ENCODE measurements at places on chromosomes 1 and 21.
A peak's percentile ranks its signal among the peaks of the same experiment; 100 is the strongest.

DNA sequence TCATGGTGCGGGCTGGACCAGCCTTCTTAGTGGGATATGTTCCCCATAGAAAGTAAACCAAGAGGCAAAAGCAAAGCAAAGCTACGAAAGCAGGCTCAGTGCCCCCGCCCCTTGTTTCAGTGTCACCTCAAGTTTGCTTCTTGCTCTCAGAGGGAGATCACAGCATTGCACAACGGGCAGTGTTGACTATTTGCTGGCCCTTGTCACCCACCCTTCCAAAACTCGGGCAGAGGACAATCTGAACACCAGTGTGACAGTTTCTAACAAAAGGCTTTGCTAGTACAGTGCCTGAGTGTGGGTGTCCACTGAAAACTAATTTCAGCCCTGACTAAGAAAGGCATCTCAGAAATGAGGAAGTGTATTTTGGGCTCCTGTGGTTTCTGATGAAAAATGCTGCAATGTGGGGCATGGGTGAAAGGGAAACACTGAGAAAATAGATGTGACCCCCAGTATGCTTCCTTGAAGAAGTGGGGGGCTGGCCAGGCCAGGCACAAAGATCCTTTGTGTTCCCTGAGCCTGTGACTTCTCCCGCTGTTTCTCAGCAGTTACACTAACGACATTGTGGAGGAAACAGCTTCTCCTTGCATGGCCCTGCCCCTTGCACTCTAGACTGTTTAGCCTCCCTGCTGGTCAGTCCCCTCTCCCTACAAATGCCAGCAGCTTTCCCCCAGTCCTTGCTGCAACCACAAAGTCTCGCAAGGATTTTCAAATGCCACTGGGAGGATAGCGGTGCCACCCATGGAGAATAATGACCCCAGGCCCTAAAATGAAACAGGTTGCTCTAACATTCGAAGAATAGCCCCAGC is 33.3 kb upstream of the KCNE1 start:
- peak; percentile 47 for DNase-seq

- DNase-seq: no peak
Measured at GRCh38 chr1:164668491-164669400, 109.8 kb downstream of the PBX1 start.

DNA sequence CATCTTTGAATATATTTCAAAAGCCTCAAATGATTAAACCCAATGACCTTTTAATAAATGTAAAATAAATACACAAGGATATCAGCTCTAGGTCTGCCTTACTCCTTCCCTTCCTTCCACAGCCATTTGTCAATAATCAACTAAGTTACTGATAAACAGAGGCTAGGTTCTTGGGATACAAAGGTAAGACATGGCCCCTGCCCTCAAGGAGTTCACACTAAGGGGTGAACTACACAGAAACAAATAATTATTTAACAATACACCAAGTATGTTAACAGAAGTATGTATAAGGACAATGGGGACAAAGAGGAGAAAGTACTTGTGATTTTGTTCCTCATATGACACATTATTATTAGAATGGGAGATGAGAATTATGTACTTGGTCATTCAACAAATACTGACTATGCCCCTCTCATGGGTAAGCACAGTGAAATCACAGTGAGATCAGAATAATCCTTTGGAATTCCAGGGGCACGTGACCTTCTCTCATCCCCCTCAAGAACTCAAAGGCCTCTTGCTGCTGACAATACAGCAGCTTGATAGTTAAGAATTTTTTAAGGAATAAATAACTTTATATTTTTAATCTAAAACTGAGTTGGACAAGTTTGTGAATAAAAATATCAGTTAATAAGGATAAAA is 40.2 kb downstream of the ATP1B1 start:
- DNase-seq: no peak

- no peak for DNase-seq
Measured at GRCh38 chr1:30423570-30423969, 299.8 kb downstream of the MATN1 start.

DNA sequence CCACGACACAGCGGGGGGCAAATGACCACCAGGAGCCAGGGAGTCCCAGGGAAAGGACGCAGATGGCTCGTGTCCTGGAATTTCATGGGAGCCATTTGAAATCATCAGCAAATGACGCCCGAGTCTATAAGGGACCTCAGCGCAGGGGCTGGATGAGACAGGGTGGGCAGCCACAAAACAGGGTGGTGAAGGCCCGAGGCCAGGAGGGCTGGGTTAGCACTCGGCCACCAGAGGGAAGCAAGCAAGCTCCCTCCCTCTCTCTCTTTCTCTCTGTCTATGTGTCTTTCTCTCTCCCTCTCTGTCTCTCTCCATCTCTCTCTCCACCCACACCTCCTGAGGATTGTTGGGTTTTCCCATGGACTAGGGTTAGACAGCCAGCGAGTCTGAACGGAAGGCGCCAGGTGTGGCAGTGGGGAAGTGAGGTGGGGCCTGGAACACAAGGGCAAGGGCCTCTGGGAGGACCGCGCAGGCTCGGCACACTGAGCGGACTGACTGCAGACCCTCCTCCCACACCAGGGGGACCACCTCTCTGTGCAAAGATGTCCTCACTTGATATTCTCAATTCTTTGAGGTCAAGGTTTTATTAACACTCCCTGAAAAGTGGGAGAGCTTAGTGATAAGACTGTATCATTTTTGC is 73.8 kb upstream of the TMPRSS2 start:
- DNase-seq: no peak

- DNase-seq: no peak
Measured at GRCh38 chr1:21630571-21631343, 38.4 kb downstream of the RAP1GAP start.

- no peak for DNase-seq
Measured at GRCh38 chr21:25552856-25553255, 54.4 kb downstream of the MRPL39 start.

- no peak for DNase-seq
Measured at GRCh38 chr1:58695206-58695605, 4.7 kb downstream of the MYSM1 start.

DNA sequence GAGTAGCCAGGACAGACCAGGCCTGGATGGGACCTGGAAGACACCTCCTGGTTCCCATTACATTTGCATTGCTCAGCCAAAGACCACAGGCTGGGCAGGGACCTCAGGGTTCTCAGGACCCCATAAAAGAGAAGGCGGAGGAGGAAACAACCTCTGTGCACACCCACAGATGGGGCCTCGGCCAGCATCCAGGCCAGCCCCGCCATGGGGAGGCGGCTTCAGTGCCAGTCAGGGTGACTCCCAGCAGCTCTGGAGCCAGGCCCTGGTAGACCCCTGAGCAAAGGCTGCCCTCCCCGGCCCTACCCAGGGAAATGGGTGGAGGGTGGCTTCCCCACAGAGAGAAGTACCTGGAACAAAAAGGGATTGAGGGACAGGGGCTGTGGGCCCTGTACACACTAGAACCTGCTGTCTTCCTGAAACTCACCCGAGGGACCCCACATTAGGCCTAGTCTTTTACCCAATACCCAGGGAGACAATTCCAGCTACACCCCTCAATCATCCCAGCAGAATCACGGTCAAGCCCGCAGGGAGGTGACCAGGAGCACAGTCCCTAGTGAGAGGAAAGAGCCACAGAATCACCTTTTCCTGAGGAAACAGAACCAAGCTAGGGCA is 64.5 kb downstream of the PSMG1 start:
- DNase-seq: no peak

DNA sequence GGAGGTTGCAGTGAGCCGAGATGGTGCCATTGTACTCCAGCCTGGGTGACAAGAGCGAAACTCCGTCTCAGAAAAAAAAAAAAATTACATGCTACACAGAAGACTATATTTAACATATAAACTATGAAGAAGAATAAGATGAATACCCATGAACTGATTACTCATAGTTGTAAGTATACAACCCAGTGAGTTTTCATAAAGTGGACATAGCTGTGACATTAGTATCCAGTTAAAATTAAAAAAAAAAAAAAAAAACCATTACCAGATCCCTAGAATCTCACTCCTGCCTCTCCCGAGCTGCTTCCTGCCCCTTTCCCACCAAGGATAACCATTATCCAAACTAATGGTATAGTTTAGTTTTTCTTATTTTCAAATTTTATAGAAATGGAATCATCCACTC is 37.4 kb downstream of the UBE4B start:
- no peak for DNase-seq

- DNase-seq: no peak
Measured at GRCh38 chr1:100349246-100349645, 3.1 kb upstream of the CDC14A start.

- DNase-seq: no peak
Measured at GRCh38 chr1:160724465-160725242, 13.0 kb upstream of the CD48 start.

DNA sequence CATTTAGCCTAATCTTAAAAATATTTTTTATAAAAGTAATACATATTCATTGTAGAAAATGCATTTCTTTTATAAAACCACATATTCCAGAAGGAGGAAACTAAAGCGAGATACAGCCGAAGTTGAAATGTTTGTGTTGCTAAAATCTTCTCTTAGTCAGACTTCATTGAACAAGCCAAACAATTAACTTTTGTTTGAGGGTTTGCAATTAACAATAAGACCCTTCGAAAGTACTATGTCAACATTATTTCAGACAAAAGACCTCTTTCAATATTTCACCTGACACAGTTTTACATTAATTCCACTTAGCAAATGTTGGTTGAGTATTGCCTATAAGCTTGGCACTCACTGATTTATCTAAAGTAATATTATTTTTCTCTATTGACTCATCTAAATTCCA is 354.0 kb upstream of the ADAMTS5 start:
- no peak for DNase-seq

DNA sequence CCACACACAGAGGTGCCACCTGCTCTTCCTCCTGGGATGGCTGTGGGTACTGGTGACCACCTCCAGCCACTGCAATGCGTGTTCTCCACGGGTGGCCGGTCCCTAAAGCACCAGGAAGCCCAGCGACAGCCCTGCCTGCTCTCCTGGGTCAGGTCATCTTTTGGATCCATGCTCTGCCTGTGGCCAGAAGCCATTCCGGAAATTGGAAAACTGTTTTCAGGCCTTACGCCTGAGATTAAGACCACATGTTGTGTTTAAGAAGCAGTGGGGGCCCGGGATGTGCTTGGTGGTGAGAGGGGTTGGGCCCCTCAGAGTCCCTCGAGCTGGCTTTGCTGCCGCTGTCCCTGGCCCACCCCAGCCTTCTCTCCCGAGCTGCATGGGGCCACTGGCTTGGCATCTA is 150.8 kb downstream of the PEX14 start:
- no peak for DNase-seq

GRCh38 chr1:27135541-27136235 is 19.2 kb downstream of the SLC9A1 start:
- no peak for DNase-seq

DNA sequence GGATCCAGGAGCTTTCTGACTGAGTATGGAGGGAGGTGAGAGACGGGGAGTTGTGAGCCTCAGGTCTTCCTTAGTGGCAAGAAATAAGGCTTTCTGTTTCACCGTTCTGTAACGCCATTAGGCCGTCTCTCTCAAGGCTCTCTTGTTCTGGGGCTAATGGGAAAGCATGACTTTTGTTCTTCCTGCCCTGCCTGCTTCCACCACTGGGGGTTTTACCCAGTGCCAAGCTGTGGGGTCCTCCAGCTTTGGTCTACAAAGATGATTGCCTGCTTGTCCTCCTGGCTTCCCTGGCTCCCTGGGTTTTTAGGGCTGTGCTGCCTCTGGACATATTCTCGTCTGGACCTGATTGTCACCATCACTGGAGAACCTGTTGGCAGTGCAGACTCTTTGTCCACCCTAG is 74.8 kb upstream of the TINAGL1 start:
- DNase-seq: no peak

DNA sequence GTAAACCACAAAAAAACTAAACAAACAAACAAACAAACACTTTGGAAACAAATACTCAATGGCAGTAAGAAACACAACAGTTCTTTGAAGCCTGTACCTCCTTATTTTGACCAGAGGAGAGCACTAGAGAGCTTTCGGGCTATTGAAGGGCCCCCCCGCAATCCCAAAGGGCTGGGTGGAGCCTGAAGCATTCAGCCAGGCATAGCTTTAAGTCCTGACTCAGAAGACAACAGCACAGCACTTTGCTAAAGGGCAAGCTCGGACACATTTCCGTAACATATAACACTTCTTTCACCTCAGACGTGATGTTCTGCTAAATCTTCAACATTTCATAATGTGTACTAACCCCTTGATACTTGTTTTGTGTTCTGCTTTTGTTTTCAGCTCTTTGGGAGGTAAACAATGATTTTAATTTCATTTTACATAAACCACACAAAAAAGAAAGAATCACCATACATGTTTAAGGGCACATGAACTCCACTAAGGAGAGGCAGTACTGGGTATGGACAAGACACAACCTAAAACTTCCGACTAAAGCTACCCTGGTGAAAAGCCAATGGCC is 9.7 kb upstream of the SHCBP1L start:
- DNase-seq: peak; percentile 70

GRCh38 chr1:14440731-14441130 is 157.8 kb upstream of the KAZN start:
- no peak for DNase-seq

DNA sequence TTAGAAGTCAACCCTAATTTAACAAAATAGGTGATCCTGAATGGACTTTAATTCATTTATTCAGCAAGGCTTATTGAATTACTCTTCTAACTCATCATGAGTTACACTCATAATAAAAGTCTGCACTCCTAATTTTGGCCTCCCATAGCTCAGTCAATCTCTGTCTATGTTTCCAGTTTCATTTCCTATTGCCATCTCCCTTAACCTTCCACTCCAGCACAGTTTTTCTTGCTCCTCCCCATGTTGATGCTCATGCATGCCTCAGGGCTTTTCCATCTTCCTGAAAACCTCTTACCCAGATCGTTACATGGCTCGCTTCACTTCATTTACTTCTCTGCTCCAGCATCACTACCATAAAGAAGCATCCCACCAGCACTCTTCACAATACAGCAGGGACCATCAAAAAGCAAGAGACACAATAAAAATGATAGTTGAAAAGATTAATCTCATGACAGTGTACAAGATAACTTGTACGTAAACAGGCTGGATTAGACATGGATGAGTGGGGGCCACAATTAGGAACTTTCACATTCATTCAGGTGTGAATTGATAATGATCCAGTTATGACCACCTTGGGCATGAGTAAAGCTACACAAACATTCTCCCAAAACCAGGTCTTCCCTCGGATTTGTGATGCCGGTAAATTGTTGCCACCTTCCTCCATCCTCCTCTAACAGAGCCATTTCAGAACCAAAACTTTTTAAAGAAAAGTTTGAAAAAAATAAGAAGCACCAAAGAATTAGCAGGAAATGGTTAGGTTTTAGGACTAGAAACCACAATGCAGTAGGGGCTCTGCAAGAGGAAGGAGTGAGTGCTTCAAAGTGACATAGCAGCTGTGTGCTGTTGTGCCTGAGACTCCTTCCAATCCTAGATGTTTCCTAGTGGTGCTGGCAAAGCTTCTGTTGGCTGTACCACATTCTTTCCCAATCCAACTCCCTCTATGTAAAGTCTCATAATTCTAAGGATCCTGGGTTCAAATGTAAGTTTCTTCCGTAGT is 89.8 kb downstream of the OLFML2B start:
- no peak for DNase-seq

Measured in GM12891 (cell line).